ENCODE measurements at places on chromosomes 7 and 10. TPM values are rescaled to one million over a fixed set of nuclear protein-coding genes. Genes with fewer than 3 reads are reported as not detected.

FAM180A gene
- 24.9 TPM for total RNA-seq

SFTPA1 gene
- total RNA-seq = under 0.01 TPM

NPSR1 gene
- not detected for total RNA-seq

OGDHL gene
- 0.37 TPM for total RNA-seq

CLDN3 gene
- 0.12 TPM for total RNA-seq

TFPI2 gene
- total RNA-seq = 620 TPM

EVX1 gene
- total RNA-seq = not detected

KIFBP gene
- total RNA-seq = 55.6 TPM

DPCD gene
- 70.0 TPM for total RNA-seq

DPYSL4 gene
- 2.3 TPM for total RNA-seq

AZGP1 gene
- total RNA-seq = 0.33 TPM
